Stimulated activated CD4-positive, alpha-beta T cell treated with anti-CD3 and anti-CD28 coated beads, Interleukin-2, amount 100 ng/mL, for 48 hours (primary cell): ENCODE measurements at places on chromosomes 12 and 14.

DNA sequence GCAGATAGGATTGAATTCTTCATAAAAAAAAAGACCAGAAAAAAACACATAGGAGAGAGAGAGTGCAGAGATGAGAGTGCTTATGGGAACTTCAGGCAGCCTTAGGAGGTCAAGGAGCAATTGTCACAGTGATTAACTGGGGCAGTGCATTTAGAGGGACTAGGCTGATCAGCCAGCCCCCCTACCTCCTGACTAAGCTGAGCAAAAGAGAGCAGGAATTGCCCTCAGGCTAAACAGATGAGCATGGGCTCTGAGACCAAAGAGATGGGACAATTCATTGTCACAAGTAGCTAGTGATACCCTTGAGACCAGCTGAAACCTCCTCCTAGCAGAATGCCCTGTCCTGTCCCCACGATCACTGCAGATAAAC is 124.0 kb downstream of the BTG1 start:
- DNase-seq, result no peak

DNA sequence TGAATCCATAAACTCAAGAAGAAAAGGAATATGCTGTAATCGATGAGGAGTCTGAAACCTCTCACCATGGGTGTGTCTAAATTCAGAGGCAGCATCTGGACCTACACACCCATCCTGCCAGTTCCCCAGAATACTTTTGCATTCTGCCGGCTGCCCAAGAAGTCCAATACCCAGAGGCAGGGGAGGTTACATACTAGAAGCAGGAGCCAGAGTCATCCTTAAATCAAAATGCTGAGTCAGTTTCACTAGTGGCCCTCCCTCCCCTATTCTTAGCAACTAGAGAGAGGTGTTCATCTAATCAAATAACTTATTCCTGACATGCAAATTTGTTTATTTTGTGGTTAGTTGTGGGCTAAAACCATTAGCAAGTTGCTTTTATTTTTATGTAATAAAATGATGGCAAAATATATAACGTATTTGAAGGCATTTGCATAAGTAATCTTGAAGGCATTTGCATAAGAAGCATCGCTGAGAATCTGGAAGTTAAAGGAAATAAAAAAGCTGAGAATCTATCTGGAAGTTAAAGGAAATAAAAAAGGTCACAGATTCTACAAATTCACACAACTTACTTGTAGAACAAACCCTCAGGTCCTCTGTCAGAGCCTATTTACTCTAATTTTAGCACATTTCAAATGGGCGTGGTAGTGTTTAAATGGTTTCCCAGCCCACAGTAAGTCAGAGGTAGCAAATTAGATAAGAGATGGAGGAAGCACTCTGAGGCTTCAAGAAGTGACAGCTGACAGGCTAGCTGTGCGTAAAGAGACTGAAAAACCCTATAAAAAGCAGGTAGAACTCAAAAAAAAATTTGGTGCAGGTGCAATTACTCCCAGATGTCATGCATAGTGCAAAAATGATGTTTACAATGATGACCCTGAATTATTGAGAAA is 7.8 kb downstream of the BHLHE41 start:
- DNase-seq, result no peak

DNA sequence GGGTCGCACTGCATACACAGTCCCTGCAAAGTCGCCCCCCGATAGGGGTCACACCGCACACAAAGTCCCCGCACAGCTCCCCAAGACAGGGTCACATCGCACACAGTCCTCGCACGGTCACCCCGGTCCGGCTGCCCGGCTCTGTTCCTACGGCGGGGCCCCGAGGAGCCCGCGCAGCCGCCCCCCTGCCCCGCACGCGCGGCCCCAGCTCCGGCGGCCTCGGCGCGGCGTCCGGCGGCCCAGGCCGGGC is 300 bp downstream of the SSH1 start:
- no peak for DNase-seq

DNA sequence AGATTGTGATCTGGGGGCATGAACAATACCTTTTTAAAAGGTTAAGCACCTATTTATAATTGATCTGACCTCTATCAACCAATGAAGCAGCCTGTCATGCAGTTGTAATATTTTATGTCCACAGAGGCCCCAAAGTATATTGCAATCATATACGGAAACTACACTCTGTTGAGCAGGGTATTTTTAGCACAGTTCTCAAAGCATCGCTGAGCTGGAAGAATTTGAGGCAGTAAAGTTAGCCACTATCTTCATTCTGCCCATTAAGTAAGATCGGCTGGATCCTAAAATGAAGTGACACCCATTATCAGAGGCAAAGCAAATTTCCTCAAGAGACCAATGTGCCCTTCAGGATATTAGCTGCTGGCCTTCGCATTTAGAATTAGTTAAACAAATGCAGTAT is 47.7 kb upstream of the GRIP1 start:
- DNase-seq, result no peak
